ENCODE measurements at places on chromosomes 3 and 15. TPM values are rescaled to one million over a fixed set of nuclear protein-coding genes. Genes with fewer than 3 reads are reported as not detected.

DNA sequence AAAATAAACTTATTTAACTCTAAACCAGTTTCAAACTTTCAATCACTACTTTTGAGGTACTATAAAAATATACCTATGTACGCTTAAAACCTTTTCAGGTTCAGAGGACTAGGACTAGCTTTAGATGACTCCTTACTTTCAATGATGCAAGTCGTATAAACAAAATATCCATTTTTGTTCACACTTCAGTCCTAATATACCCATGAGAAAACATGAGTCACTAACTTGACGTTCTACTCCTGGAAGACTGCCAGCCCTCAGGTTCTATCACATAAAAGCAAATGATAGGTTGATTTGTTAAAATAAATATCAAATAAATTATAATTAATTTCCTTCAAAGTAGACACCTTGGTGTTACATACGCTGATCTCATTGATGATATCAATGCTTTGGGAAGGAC, 10.6 kb upstream of the P3H2 start:
- no peak for DNase-seq

DNA sequence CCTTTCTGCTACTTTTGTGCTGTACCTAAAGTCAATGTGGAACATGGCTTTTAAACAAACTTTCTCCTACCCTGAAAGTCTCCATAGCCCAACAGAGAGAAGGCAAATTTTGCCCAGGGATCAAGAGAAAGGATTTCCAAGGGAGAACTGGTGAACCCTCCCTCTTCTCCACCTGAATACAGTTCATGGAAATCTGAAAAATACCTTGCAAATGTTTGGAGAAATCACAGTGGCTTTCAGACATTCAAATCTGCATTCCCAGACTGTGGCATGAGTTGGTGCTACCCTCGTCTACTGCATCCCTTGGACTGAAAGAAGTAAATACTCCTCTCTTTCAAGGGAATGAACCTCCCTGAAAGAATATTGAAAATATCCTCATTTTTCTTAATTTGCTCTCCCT, 38.7 kb downstream of the ZIC4 start:
- no peak for DNase-seq

DNA sequence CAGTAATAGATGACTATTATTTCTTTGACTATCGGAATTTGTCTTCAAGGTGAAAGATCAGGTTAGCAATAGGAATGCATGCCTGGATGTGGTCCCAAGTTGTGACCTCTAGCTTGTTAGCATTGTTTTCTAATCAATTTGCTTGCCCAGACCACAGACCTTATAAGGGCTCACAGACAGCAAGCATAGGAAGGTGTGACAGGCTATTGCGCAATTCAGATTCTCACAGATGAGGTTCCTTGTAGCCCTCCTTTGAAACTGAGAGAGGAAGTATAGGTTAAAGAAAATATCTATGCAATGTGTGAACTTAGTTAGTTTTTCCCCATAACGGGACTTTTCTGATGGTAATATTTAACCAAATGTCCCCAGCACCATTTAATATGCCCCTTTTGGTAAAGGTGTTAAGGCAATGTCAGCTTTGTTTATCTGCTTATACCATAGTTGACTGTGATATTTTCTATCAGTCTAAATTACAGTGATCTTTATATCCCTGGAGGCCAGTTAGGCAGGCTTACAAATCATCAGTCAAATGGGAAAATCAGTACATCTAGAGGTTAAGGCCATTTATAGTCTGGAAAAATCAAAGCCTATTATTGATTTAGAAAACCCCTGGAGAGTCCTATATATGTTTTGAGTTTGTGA, 168.1 kb upstream of the MBNL1 start:
- no peak for DNase-seq

Gene XXYLT1
- 25.0 TPM for total RNA-seq

GRCh38 chr15:83396101-83396500, 51.0 kb upstream of the SH3GL3 start:
- peak; percentile 15 for DNase-seq

DNA sequence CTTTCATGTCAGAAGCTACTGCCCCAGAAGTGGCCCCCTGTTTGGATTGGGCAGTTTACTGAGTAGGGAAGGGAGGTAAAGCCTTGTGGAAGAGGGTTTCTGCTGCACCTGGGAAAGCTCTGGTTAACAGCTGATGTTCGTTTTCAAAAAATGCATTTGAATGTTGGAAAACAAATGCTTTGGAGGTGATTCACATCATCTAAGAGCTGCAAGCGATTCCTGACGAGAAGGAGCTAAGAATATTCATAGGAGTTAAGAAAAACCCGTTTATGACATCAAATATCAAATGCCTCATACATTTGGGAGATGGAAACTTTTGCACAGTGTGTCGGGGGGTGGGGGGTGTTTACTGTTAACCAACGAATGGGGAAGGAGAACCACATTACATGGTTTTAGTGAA, 183.8 kb upstream of the NR2F2 start:
- no peak for DNase-seq

GRCh38 chr3:163196245-163196644, 1699.6 kb downstream of the OTOL1 start:
- no peak for DNase-seq

Measured in endothelial cell (in vitro differentiated cells).